HepG2 (cell line): ENCODE measurements at places on chromosomes 13 and 19.

DNA sequence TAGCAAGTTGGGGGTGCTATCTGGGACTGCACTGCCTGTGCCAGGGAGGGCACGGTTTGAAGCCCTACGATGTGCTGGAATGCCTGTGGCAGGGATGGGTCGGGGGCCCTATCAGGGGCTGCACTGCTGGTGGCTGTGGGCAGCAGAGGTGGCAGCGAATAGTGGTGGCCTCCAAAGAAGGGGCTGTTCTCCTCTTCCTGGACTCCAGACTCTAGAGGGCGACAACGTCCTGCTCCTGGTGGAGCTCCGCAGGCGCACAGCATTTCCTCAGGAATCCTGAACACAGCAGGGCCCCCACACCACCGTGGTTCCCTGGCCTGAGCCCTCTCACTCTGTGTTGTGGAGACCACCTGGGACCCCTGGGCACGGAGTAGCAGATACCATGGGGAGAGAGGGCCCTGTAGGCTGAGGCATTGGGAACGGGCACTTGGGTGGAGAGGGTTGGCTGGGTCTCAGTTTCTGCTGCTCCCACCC is 145.6 kb downstream of the TNFRSF19 start:
- DNase-seq = peak; percentile 62

DNA sequence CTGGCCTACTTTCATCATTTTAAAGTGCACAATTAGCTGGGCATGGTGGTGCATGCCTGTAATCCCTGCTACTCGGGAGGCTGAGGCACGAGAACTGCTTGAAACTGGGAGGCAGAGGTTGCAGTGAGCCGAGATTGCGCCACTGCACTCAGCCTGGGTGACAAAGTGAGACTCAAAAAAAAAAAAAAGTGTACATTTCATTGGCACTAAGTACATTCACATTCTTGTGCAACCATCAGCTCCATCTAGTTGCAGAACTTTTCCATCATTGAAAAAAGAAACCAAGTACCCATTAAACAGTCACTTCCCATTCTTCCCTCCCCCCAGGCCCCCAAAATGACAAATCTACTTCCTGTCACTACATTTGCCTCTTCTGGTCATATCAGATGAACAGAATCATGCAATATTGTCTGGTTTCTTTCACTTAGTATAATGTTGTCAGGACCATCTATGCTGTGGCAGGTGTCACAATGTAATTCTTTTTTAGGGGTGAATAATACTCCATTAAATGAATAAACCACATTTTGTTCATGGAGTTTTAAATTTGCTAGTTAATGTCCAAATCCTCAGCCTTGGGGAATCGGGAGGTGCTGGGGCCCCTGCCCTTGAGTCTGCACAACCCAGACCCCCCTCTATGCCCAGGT is 7.4 kb upstream of the SIGLEC11 start:
- no peak for DNase-seq

DNA sequence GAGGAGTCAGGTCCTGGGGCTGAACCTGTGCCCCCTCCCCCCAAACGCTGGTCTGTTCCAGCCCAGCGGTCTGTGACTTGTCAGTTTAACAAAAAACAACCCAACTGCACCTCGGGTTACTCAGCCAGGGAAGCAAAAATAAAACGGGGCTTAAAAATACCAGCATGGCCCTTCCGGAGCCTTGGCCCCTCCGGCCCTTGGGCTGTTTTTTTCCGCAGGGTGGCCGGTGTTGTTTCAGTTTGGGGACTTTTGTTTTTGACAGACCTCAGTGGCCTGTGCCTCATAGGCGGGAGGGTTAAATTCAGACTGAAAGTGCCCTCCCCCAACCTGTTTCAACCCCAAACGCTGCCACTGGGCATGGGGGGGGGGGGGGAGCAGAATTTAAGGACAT is 4.0 kb downstream of the TCF3 start:
- no peak for DNase-seq

- DNase-seq = no peak
Observed at GRCh38 chr19:900043-900301, 6.7 kb downstream of the RNU6-9 start.

DNA sequence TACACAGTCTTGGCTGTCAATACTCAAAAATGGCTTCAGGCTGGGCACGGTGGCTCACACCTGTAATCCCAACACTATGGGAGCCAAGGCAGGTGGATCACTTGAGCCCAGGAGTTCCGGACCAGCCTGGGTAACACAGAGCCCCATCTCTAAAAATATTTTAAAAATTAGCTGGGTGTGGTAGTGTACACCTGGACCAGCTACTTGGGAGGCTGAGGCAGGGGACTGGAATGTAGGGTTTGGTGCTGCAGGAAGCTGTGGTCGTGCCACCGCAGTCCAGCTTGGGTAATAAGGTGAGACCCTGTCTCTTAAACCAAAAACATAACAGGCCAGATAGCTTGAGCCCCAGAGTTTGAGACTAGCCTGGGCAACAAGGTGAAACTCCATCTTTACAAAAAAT is 6.7 kb upstream of the CHERP start:
- no peak for DNase-seq

DNA sequence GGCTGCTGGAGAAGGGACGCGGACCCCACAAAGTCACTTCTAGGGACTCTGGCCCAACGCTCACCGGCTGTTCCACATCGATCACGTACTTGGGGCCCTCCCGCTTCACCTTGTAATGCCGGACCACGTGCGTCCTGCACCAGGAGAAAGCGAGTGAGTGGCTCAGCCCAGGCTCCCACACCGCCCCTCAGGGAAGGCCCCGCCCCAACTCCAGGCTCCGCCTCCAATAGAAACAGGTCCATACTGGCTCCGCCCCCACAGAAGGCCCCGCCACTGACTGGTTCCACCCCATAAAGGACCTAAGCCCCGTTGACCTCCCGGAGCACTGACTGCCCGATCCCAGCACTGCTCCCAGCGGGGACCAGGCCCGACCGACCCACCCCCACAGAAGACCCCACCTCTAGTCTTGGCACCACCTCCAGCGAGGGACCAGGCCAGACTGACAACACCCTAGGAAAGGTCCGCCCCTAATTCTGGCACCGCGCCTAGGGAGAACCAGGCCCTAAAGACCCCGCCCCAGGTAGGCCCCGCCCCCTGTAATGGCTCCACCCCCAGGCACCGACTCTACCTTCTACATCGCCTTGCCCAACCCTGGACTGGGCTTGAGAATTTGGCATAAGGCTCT is 11.3 kb downstream of the STAP2 start:
- DNase-seq = no peak

- peak; percentile 94 for DNase-seq
Observed at GRCh38 chr19:47255879-47256692, at the start of gene CCDC9. Gene CCDC9 (plus strand): TSS chr19:47256525. CDS start chr19:47258401, 1,876 bp downstream.

DNA sequence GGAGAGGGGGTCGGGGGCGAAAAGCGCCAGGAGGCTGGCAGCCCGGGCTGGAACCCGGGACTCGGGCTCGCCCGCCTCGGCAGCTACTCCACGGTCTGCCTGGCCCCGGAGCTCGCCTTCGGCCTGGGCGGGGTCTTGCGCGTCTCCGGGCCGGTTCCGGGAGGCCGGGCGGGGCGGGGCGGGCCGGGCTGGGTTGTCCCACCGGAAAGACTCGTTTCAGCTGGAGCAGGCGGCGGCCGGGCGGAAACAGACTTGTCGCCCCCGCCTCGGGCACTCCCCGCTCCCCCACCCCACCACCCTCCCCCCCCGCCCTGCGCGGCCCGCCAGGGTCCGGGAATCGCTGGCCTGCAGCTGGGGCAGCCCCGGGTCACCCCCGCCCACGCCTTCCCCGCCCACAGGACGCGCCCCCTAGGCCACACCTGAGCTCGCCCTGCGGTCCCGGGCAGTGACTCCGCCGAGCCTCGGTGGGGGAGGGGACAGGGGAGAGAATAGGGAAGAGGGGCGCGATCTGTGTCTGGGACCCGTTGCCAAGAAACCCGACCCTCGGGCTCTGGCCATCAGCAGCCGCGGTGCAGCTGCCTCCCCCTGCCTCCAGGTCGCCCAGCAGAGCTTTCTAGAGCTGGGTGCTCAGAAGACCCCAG is 109.4 kb downstream of the KCTD15 start:
- no peak for DNase-seq

- no peak for DNase-seq
Observed at GRCh38 chr13:28392428-28392827, 102.5 kb downstream of the FLT1 start.

DNA sequence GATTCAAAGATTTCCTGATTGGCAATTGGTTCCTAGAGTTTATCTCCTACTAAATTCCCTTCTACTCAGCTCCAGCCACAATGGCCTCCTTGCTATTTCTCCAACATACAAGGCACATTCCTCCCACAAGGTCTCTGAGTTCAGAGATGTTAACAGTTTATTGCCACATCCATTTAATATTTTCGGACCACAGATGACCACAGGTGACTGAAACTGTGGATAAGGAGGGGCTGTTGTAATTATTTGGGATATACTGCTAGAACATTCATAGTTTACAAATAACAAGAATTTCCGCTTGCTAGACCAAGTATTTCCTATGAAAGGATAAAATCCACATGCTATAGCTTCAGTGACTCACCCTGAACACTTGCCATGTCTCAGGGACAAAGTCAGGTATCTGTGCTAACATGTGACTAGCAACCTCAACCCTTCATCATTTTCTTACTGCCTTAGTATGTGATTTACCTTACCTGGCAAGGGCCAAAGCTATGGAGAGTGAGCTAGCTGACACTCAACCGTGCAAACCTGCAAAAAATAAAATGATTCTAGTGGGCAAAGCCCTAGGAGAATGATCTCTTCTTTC is 117.7 kb downstream of the TBC1D4 start:
- DNase-seq = no peak

DNA sequence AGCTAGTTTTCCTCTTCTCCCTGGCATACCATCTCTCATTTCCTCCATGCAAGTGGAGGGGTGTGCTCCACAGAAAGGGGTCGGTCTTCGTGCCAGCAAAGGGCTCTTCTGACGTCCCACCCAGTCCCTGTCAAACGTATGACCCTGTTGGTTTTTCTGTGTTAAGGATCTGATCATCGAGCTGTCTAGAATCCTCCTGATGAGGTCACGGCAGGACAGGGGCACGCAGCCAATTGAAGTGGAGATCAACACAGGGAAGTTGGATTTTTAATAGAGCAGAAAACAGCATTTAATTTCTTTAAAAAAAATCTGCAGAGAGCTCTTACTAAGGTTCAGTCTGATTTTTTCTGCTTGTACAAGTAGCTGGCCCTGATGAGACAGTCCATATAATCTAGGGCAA is 339.4 kb downstream of the TEX29 start:
- no peak for DNase-seq
